ENCODE measurements at places on chromosomes 3 and 15.

- DNase-seq = no peak
Measured at GRCh38 chr15:77017091-77017660, 22.2 kb downstream of the PSTPIP1 start.

DNA sequence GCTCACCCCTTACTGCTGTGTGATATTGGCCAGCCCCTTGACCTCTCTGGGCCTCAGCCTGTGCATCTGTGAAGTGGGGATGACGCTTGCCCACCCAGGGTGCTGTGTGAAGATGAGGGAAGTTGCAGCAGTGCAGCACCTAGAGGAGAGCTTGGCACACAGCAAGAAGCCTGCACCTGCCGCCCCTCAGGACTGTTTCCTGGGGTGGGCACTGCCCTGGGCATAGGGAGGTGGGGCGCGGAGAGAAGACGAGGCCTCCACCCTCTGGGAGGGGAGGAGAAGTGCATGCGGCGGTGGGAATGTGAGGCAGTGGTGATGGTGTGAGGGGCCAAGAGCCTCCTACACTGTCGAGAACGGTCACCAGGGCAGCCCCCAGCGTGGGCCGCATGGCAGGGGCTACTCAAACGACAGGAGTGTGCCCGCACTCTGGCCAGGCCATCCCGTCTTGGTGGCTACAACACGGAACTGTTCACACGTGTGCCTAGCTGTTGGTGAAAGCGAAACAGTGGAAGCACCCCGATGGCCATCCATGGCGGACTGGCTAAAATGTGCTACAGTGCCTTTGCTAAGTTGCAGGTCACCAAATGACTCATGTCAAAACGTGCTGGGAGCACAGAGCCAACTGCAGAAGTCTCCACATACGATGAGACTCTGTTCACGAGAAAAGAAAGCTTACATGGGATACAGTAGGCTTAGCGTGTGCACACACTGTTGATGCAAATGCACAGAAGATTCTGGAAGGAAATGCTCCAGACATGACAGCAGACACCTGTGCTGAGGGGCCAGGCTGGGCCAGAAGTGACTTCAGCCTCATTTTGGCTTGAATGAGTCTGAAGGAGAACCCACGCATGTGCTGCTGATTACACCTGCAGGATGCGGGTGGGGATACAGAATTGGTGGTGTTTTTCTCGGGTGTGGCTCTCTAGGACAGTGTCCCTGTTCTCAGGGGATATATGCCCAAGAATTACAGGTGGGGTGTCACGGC lies 40.4 kb upstream of the IQSEC1 start:
- DNase-seq = no peak

GRCh38 chr3:126342211-126342610 lies 15.0 kb downstream of the KLF15 start:
- DNase-seq = no peak

DNA sequence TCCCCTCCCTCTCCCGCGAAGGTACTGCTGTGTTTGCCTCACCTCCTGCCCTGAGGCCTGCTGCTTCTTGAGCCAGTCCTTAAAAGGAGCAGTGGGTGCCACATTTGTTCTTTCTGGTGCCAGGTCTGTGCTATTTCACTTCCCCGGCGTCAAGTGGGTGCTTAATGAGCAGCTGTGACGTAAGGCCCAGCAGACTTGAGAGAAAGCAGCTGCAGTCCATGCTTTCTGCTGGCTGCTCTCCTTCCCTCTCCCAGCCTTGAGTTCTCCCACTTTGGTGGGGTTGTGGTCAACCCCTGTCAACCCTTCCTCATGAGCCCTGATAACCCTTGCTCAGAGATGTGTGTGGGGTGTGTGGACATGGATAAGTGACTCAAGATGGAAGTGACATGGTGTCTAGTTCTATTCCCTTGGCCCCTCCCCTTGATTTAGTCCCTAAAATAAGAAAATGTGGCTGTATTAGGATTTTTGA lies 6.9 kb downstream of the INAFM2 start:
- no peak for DNase-seq

DNA sequence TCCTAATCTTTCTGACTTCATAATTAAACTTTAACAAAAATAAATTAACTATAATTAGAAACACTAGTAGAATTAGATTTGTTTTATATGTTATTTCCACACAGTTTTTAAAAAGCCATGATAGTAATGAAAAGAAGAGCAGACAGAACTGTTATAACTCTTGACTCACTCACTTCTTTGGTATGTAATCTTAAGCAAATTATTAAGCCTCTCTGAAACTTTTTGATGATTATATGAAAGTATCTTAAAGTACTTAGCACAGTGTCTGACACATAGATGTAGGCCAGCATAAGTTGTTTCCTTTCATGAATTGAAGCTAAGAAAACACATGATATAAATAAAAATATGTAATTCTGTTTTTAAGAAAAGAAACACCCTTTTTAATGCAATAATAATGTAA lies 123.6 kb upstream of the MLF1 start:
- DNase-seq = no peak

DNA sequence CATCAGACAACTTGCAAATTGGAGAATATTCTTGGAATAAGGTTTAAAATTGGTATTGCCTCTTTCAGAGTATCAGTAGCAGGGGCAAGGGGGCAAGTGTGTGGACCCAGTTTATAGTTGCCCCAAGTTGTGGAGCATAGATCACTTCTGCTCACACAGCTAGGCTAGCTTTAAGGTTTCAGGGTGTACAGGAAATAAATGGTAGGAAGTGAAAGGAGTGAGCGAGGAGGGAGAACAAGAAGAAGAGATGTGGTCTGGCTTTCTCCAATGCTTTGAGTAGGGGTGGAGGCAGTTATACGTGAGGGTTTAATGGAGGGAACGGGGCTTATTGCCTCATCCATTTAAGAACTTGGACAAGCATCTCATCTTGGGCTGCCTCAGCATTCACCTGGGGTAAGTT lies 290.0 kb upstream of the CFAP20DC start:
- no peak for DNase-seq

DNA sequence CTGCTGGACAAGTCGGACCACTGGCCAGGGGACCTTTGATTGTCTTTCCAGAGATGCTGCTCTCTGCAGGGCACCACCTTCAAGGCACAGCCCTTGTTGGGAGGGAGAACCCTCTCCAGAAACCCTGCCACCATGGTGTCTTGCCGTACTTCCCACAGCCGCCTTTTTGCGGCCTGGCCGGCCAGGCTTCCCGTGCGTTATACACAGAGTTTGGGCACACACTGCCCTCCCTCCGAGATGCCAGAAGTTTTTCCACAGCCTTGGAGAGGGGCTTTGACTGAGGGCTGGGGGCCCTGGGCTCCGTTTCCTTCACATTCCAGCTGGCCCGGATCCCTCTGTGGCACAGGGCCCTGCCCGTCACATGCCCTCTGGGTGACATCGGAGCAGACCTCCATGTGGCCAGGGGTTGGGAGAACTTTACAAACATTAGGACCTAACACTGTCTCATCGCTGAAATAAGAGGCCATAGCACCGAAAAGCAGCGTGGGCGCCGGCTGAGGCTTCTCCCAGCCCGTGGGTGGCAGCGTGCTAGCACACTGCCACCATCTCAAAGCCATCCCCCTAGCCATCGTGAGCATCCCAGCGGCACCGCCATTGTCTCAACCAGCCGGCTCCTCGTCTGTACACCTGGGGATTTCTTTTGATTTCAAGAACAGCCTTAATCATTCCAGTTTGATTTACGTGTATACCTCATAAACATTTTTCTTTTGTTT lies 6.3 kb upstream of the APEH start:
- no peak for DNase-seq

DNA sequence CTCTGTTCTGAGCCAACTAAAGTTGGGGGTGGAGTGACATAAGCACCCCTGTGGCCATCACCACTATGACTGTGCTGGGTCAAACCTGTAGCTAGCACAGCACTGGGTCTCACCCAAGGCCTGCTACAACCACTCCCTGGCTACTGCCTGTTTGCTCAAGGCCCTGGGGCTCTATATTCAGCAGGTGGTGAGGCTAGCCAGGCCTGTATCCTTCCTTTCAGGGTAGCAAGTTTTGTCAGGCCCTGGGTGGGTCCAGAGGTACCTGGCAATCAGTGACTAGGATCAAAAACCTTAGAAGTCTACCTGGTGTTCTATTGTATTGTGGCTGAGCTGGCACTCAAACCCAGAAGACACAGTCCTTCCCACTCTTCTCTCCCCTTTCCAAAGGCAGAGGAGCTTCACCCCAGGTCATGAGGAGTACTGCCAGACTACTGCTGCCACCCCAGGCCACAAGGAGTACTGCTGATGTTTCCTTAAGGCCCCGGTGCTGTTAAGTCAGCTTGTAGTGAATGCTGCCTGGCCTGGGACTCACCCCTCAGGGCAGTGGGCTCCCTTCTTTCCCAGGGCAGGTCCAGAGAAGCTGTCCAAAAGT lies 170.8 kb downstream of the IGSF11 start:
- DNase-seq = no peak

GRCh38 chr15:96341513-96342405 lies 11.3 kb downstream of the NR2F2 start:
- DNase-seq = no peak

- no peak for DNase-seq
Measured at GRCh38 chr3:143859465-143860203, 11.4 kb upstream of the SLC9A9 start.

DNA sequence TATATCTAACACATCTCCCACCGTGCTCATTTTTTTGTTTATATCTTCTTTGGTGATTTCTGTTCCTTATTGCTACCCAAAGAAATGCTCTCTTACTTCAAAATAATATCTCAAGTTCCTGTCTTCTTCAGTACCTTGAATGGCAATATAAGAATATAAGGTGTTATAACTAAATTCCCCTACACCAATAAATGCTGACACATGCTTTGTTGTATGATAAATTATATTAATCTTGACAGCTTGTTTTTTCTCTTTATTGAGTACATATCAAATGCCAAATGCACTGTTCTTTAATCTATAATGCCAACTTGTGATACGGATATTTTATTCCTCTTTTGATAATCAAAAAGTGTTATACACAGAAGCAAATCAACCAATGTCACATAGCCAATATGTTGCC lies 540.3 kb downstream of the PYDC2 start:
- DNase-seq = no peak

DNA sequence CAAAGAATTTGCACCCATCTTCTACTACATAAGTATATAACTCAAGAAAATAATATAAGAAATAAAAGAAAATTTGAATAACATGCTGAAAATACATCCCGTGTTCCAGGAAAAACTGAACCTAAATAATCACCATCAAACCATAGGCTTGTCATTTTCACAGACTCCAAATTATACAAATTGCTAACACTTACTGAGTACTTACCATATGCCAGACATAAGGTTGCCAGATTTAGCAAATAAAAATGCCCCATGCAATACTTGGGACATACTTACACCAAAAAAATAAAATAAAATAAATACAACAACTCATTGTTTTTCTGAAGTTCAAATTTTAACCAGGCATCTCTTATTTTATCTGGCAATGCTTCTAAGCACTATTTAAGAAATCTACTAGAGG lies 760.4 kb upstream of the SEMA6D start:
- DNase-seq = no peak

DNA sequence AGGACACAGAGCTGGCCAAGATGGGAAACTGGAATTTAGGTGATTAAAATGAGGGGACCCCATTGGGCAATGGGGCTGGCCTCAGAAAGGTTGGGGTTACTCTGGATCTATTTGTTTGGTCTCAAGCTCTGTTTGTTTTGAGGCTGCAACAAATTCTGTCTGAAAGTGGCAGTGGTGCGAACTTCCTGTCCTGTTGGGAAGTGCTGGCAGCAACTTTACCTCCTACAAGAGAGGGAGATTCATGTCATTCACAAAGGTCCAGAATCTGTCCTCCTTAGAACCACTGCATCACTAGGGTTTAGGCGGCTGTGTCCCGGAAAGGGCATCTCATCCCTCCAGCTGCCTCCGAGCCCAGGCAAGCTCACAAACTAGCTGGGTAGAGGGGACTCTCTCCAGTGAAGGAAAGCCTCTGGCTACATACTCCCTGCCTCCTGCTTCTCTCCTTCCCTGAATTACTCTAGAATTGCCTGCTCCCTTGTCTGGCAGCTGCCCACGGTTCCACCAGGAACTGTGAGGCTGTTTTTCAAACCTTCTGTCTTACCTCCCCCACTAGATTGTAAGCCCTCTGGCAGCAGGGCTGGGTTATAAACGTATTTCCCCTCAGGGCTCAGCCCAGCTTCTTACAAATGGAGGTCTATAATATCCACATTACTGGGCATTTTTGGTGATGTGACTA lies 23.6 kb downstream of the MEGF11 start:
- no peak for DNase-seq

DNA sequence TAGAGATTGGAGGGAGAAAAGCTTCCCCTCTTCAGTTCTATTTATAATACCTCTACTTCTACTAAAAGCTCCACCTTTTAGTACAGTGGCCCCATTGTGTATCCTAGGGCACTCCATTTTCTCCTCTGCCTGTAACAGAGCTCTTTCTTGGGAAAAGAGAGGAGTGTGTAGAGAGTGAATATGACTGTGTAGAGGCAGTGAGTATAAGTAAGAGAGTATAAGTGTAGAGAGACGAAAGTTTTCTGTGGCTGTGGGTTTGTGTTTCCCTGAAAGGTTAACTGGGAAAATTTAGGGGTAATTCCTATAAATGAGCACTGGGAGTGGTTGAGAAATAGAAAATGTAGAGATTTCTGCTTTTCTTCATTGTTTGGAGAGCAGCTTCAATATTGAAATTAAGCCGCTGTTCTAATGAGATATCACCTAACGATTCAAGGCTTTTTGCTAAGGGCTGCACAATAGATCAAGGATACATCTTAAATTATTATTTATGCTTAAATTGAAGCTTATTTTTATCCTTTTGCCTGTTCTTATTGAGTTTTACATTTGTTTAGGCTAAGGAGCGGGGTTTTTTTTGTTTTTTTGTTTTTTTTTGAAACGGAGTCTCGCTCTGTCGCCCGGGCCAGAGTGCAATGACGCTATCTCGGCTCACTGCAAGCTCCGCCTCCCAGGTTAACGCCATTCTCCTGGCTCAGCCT lies 6.9 kb downstream of the IQGAP1 start:
- DNase-seq = no peak

GRCh38 chr3:4752201-4753072 lies 226.8 kb upstream of the BHLHE40 start:
- DNase-seq = no peak

DNA sequence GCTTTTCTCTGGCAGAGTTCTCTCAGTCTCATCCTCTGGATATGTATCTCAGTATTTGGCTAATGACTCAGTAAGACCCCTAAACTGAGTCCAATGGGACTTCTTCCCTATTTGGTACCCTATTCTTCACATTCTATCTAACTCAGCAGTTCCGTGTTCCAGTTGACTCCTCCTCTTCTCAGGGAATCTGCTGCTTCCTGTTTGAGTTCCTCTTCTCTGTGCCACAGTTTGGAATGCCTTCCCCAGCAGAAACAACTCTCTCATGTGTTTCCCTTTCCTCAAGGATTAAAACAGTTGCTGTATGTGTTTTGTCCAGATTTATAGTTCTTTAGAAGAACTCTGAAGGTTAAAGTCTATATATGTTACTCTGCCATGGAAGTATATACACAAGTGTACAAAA lies 344.0 kb upstream of the RARB start:
- DNase-seq = no peak

- DNase-seq = no peak
Measured at GRCh38 chr3:64411101-64411500, 185.8 kb upstream of the PRICKLE2 start.

- DNase-seq = no peak
Measured at GRCh38 chr3:50300681-50301254, 1.6 kb upstream of the HYAL3 start.

- DNase-seq = no peak
Measured at GRCh38 chr3:8303466-8303865, 198.2 kb upstream of the LMCD1 start.

GRCh38 chr3:142633073-142633472 lies 36.9 kb downstream of the PLS1 start:
- peak; percentile 76 for DNase-seq

- DNase-seq = no peak
Measured at GRCh38 chr15:81339321-81339720, 15.4 kb upstream of the STARD5 start.

- DNase-seq = no peak
Measured at GRCh38 chr15:35166730-35167359, 81.8 kb upstream of the NANOGP8 start.

Measured in NCI-H2171 (cell line).